ENCODE measurements at places on chromosomes 3 and 15.

GRCh38 chr3:174438501-174439145, 420.5 kb upstream of the NAALADL2 start:
- peak; percentile 4 for DNase-seq

GRCh38 chr3:111366515-111366914, 175.5 kb upstream of the CD96 start:
- no peak for DNase-seq

DNA sequence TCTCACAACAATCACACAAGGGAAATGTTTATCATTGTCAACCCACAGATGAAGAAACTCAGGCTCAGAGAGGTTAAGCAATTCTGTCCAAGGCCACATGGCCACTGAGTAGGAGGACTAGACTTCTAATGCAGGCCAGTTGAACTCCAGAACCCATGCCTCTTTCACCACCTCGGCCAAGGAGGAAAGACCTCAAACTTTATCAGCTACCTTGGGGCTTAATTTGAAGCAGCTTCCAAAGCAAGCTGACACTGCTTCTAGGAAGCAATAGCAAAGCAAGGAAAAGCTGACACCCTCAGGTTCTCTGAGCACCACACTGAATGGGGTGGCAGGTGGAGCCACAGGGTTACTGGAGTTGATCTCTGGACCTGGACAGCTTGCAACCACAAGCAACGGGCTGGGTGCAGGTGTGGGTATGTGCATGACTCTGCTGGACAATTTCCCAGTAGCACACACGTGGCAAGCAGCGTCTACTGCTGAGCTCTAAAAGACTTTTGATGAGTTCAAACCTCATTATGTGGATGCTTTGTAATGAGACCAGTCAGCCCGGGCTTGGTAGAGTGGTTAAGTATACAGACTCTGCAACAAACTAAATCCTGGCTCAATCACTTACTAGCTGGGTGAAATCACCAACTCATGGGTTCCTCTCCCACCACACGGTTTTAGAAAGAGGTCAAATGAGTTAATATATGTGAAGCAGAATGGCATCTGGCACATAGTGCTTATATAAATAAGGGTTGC, 23.1 kb downstream of the CCNL1 start:
- no peak for DNase-seq

DNA sequence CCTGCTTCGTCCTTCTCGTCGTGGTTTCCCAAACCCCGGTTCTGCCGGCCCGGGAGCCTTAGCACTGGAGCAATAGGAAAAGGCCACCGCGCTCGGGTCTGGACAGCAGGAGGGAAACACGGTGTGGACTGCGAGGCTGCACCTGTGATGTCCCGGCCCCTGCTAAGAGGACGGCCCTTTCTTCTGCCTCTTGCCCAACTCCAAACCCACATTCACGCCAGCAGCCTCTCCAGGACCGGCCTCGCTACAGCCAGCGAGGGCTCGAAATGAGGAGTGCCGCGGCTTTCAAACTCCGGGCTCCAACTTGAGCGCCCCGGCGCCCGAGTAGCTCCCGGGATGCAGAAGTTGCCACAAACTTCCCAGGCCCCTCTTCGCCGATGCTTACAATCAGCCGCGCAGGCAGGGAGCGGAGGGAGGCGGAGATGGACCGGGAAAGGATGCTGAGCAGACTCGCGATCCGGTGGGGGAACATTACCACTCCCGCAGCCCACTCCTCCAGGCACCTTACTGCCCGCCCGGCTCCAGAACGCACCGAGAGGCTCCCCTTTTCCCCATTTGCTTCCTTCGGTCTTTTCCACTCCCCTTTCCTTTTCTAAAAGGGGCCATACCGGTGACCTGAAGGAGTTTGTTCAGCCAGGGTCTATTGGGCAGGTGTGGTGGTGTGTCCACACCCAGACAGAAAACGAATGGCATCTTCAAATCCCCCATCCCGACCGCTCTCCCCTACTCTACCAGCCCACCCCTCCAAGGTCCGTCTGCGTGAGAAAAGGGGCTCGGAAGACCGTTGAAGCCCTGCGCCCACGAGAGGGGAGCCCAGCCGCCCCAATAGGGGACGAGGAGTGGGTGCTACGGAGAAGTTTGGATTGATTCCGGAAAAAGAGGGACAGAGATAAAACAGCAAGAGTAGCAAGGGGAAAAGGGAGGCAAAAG, 18.8 kb upstream of the SATB1 start:
- peak; percentile 1 for DNase-seq

- no peak for DNase-seq
Measured at GRCh38 chr15:41407341-41407740, 5.0 kb upstream of the NDUFAF1 start.

- no peak for DNase-seq
Measured at GRCh38 chr3:133760916-133761315, 14.7 kb downstream of the TF start.

DNA sequence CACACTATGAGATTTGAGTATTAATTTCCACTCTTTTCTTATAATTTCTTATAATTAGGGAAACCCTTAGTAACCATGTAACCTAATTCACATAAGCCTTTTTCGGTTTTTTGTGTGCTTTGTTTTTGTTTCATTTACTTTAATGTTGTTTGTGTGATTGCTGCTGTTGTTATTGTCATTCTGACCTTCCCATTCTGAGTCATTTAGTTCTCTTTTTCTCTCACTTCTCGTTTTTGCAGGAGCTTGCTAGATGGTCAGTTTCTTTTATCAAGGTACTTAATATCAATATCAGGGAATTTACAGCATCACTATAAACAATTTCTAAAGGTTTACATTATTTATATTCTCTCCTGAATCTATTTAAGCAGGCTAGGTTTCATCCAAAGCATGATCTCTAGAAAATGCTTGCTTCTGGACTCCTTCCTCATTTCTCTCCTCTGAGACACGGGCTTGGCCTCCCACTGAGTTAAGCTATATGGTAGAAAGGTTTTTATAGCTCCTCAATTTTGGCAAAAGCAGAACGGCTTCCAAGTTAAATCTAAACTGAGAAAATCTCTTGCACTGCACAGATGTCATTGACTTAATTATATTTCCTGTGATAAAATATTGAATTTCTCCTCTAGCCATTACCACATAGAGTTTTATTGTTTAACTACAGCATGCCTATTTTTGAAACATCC, 534.2 kb downstream of the NSUN3 start:
- DNase-seq: no peak
